Activated gamma-delta T cell treated with Interleukin-2 at 50 U/mL for 16 hours (primary cell): ENCODE measurements at places on chromosomes 6 and 20.

DNA sequence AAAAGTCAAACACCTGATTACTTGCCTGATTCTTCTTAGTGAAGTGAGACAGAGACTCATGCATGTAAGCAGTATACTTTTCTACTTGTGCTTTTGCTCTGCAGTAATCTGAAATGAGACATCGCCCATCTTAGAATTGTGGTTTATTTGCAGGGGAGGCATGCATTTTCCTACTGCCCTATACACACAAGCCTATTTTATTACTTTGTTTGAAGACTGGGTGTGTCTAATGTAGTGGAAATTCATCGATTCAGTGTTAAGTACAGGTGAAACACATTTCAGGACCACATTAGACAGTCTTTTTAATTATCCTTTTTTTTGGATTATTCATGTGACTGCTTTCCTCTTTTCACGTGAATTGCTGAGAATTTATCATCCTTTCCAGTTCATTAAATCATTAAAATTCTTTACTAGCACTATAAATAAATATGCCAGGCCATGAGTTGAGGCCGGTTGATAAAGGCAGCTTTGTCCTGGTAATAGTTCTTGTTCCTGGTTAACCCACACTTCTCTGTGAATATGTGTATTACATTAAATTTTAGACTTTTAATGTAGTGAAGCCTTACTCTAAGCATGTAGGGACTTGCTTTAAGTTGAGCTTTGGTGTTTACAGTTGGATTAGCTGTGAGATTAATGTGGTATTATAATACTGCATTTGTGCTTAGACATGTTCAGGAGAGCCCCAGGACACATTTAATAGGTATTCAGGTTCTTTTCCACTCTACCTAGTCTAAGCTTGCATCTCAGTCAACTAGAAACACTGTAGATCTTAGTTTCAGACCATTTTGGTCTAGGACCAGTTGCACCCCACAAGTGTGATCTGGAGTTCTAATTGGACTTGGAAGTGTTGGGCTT, 10.8 kb upstream of the BTBD3 start:
- no peak for DNase-seq

DNA sequence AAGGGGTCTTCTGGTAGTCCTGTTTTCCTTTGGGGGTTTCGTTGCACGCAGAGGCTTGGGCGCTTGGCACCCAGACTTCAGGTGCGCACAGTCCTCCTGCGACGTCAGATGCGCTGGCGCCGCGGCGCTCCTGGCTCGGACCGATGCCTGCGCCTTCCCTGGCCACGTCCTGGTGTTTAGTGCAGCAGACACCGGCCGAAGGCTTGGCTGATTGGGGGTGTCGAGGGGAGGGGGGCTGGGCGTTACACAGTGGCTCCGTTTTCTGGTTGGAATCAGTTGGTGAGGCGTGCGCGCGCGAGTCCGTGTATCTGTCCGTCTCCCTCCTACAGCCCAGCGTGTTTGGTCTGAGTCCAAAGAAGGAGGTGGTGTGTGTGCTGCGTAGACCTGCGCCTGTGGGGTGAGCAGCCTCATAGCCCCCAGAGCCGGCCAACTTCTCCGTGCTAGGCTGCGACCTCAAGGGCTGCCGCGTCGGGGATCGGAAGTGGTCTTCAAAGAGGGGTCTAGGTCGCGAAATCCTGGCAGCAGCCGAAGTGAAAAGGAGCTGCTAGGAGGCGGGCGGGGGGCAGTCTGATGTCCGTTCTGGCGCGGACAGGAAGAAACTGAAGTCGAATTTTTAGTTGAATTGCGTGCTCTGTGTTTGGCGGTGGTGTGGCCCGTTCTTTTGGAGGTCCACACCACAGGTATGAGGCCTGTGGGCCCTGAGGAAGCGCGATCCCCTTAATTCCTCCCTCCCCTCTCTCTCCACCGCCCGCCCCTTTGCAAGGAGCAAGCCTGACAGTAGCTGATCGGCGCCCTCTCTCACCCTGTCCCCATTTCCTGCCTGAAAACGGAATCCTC, 1.5 kb downstream of the SYNDIG1 start:
- no peak for DNase-seq

DNA sequence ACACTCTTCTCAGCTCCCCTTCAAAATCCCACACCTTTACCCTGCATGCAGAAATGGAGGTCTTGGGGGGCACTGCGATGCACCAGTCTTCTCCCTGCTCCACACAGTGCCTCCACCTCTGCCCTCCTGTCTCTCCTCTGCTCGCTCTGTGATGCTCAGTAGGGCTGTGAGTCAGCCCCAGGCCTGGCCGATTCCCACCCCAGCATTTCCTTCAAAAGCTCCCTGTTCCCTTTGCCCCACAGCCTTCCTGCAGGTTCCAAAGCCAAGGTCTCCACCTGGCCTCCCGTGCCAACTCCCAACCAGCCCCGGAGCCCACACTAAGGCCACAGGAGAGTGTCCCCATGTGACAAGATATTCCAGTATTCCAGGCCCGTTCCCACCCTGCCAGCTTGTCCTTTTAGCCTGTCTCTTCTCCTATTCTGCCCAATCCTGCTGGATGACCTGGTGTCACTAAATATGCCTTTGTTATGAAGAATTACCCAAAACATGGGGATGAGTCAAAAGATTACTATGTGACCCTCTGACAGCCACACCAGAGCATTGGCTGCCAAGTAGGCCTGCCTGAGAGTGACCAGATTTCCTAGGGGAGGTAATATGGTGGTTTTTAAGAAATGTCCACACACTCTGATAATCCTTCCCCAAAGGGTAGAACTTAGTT, 118.9 kb upstream of the NXT1 start:
- DNase-seq = no peak

- no peak for DNase-seq
Measured at GRCh38 chr6:151553416-151554165, 59.8 kb downstream of the CCDC170 start.

- no peak for DNase-seq
Measured at GRCh38 chr6:115634887-115635286, 425.8 kb downstream of the FRK start.

- no peak for DNase-seq
Measured at GRCh38 chr6:169964486-169965180, 213.2 kb downstream of the ERMARD start.

DNA sequence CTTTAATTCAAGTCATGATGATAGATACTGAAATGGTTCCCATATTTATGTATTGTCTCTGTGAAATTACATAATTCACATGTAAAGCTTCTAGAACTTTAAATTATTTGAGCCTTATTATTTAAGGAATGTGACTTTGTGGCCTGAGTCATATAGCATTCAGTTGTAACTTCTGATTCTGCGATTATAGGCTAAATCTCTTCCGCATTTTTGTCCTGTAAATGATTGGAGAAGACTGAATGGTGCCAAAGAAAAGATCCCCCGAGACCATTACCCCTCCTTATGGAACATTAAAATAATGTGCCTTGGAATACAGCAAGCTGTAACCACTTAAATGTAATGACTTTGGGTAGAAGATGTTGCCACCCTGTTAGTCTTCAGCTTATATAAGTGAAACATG, 63.3 kb upstream of the MAP7 start:
- no peak for DNase-seq

GRCh38 chr6:3884007-3884745, 35.0 kb downstream of the FAM50B start:
- no peak for DNase-seq

DNA sequence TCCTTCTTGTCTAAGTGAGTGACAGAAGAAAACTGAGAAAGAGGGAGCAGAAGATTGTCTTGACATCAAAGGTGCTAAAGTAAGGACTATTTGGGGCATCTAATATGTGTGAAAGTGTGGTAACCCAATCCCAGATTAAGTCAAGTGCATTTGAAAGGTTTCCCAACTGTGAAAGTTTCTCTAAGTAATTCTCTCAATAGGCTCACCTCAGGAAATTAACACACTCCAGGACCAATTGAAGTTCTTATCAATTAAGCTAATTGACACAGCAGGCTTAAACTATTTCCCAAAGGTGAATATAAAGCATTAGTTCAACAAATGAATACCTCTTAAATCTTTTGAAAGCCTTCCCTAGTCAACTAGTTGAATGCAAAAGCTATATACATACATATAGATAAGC, 212.8 kb upstream of the FUT9 start:
- no peak for DNase-seq

DNA sequence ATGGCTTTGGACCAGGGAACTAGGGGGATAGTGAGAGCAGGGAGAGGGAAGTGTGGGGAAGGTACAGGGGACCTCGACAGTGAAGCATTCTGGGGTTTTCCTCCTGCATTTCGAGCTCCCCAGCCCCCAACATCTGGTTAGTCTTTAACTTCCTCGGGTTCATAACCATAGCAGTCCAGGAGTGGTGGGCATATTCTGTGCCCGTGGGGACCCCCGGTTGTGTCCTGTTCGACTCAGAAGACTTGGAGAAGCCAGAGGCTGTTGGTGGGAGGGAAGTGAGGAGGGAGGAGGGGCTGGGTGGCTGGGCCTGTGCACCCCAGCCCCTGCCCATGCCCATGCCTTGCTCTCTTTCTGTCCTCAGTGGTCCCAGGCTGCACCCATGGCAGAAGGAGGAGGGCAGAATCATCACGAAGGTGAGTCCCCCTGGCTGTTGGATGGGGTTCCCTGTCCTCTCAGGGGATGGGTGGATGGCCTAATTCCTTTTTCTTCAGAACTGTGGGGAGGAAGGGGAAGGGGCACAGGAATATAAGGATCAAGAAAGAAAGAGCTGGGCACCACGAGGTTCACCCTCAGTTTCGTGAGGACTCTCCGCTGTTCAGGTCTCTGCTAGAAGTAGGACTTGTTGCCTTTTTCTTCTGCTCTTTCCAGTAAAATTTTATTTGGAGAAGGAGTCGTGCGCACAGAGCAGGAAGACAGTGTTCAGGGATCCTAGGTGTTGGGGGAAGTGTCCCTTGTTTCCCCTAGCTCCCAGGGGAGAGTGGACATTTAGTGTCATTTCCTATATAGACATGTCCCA, 4.2 kb downstream of the VEGFA start:
- DNase-seq = no peak

DNA sequence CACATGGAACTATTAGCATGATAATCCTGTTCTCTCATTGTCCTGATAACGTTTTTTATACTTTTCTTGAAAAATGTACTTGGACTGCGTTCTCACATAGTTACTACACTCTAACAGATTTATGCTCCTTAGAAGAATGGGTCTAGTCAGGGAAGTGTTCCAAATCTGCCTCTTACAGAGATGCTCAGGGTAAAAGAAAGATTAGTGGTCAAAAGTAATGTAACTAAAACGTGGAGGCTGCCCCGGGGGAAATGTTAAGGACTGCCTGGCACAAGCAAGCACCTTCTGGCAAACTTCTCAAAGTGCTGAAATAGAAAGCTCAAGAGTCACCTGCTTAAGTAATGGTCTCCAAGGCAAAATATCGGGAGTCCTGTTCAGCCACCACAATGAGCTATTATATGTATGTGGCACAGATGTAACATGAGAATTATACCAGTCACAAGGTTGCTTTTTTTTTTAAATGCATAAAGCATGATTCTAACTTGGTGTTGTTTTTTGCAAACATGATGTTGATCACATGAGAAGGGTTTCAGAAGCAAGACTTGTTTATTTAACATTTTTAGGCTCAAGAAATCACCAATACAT, 244.5 kb upstream of the JARID2 start:
- no peak for DNase-seq

DNA sequence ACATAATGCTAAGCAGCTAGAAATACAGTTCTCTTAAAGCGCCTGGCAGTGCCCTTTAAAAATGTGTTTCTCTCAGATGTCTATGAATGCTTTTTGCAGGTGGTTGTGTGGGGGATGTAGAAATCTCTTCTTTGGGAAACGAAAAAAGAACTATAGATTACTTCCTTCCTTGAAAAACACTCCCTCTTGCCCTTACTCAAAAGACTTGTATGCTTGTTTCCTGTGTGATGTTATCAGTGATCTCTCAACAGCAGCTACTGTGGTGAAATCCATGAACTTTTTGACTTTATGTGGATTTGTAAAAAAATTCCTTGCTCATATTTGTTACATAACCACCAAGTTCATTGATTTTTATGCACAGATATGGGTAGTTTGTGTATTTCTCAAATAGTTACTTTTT, 916.5 kb downstream of the QKI start:
- no peak for DNase-seq

DNA sequence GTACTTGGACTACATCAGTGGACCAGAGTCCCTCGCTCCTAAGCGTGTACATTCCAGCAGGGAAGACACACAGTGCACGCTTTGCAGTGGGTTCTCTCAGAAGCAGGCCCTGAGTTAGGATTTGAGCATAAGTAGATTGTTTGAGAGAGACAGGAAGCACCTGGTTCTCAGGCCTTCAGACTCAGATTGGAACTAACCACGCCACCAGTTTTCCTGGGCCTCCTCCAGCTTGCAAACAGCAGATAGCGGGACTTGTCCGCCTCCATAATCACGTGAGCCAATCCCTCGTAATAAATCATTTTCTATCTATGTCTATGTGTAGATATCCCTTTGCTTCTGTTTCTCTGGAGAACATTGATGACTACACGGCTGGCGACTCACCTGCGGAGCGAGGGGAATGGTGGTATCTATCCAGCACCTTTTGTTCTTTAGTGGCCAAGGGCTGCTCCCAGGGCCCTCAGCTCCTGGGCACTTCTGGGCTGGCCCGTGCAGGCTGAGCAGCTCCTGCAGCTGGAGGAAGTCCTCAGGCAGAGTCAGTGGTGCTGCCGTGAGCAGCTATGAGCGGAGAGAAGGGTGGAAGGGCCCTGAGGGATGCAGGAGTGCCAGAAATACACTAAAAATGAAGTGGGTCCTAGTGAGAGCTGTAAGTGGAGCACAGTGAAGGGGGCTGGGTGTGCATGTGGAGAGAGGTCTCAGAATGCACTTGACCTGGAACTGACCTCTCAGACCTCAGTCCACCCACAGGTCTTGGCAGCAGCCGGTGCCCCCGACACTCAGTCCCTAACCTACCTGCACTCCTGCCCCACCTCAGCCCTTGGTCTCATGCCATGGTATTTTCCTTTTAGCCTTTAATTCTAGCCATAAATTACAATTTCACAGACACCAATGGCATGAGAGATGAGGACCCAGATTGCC, 76.9 kb downstream of the STK35 start:
- no peak for DNase-seq

- DNase-seq = no peak
Measured at GRCh38 chr20:63594043-63594561, 20.1 kb upstream of the HELZ2 start.

DNA sequence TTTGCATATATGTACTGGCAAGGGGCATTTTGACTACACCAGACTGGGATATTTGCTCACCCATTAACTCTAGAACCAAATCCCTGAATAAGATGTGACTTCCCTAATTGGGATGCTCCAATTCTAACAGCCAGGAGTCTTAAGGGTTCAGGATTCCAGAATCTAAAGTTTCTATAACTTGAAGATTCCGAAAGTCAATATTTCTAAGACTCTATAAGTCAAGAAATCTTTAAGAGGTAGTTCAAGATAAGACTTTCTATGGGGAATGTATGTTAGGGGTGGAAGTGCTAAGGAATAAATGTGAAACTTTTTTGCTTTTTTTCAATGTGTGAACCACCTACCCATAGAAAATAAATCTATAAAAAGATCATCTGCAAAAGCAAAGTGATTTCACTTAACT, 42.7 kb upstream of the BLCAP start:
- no peak for DNase-seq
